ENCODE measurements at places on chromosomes 2 and 18.

GRCh38 chr2:196431957-196432356 lies 207.6 kb upstream of the CCDC150 start:
- DNase-seq: peak; percentile 80

DNA sequence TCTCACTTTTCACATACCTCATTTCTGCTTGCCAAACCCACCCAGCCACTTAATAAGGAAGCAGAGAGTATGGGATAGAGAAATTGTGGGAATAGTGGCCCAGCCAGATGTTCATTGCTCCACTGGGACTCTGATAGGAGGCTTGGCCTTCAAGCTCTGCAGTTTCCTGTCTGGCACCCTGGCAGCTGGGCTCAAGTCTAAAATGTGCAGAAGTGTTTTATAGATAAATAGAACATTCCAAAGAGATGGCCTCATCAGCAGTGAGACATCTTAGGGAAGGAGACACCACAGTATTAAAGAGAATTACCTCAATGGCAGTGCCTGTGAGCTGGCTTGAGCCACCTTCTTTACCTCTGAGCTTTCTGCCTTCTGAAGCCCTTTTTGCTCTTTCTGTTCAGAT lies 24.7 kb downstream of the COPS7B start:
- peak; percentile 21 for DNase-seq

DNA sequence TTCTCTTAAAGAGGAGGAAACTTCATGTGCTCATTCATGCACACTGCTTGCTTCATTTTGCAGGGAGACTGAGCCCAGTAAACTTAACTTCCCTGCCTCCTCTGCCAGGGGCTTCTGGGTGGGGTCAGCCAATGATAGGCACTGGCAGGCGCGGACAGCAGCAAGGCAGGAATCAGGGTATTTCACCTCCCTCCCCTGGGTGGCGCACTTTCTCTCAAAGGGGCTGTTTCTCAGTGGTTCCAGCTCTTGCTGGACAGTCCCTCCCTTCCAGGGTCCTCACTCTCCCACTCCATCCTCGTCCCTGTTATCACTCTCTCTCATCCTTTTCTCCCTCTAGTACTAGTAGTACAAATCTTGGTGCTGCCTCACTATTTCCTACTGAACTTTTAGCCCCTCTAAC lies 320.5 kb upstream of the ZNF521 start:
- DNase-seq: peak; percentile 89

DNA sequence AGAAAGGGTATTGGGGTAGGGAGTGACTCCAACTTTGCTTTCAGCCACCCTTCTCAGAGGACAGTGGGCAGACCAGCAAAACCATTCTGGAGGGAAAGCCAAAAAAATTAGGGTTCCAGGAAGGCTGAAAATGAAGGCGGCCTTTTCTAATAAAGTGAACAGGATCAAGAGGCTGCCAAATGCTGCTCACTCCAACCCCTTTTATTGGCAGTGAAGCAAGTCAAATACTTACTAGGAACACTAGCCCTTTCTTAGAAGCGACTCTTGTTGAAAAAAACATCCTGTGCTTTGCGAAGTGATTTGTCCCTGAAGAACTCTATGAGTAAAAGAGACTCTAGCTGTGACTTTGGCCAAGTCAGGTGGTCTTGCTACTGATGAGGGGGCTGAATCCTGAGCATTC lies 83.6 kb upstream of the CYP1B1 start:
- no peak for DNase-seq
